ENCODE measurements at places on chromosomes 16 and 17.

GRCh38 chr16:87535457-87535854 lies 42.6 kb upstream of the ZCCHC14 start:
- no peak for DNase-seq

- peak; percentile 46 for DNase-seq
These were observed 12.3 kb upstream of the SPAG9 start for GRCh38 chr17:51132964-51133319.

- DNase-seq, result no peak
These were observed 5.4 kb downstream of the FSCN2 start for GRCh38 chr17:81533339-81534141.

DNA sequence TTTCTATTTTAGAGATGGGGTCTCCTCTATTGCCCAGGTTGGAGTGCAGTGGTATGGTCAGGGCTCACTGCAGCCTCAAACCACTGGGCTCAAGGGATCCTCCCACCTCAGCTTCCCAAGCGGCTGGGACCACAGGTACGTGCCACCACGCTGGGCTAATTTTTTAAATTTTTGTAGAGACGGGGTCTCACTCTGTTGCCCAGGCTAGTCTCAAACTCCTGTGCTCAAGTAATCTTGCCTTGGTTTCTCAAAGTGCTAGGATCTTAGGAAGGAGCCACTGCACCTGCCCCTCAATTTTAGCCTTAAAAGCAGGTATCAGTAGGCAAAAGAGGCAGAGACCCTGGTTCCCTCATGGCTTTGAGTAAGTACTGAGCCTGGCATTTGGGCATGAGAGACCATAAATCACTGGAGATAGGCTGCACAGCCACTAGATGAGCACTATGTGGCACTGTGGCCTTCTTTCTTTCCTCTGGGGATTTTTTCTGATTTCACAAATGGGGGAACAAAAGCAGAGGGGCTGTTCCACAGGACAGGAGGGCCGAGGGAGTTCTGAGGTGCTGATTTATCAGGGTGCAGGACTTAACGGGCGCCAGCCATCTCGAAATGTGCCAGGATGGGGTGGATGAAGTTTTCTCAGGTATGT lies 82.2 kb downstream of the PLXDC1 start:
- peak; percentile 78 for DNase-seq

DNA sequence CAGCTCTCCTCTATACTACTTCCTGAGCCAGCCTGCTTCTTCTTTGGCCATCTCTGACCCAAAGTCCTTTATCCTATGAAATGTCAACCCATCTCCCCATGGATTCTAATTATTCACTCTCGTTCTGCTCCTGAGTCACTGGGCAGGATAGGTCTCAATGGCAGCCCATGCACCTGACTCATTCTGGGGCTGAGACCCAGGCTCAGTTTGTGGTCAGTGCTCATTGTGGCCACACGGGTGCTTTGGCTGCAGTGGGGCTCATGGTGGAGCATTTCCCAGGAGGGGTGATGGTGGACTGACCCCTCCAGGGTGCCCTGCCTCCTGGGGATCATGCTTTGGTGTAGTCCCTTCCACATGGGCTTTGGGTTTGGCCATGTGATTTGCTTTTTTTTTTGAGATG lies 154.8 kb upstream of the WSCD1 start:
- no peak for DNase-seq

- no peak for DNase-seq
These were observed 29.8 kb downstream of the CTU2 start for GRCh38 chr16:88736088-88736487.

DNA sequence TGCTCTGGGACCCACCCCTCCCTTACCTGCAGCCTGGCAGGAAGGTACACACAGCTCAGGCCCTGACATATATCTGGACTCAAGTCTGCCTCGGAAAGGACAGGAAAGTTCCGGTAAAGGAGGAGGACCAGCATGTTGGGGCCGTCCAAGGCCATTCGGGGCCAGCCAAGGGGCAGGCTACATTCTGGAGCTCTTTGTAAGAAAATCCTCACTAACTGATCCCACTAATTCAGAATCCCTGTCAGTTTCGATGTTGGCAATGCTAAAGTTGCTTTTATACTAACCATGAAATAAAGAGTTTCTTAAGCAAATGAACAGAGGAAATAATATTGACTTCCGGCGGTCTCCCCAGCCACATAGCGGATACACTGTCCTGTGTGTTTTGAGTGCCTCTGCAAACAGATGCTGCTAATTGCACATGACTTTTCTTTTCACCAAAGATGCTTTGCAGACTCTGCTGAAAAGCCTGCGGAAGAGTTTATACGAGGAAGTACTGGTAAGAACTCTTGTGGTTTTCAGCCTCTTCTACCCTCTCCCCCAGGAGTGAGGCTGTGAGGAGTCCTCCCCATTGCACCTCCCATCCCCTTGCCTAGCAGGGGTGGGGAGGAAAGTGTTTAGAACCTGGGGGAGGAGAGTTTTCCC lies 54.8 kb downstream of the PLXDC1 start:
- no peak for DNase-seq

- no peak for DNase-seq
These were observed 1.1 kb upstream of the XYLT2 start for GRCh38 chr17:50344731-50345365.

DNA sequence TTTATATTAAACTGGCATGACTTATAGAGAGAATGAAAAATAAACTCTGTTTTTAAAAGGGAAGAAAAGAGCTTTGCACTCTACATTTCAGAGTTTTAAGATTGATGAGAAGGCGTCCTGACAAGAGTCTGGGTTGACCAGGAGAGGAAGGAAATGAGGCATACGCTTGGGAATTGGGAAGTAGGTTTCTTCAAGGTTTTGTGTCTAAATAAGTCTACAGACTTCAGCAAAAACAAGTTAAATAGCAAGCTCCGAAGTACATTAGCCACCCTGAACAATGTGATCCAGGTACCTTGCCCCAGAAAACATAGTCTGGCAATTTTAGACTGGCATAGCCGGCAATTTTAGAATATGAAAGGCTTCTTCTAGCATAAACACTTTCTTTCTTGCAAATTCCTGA lies 28.5 kb upstream of the CCDC182 start:
- no peak for DNase-seq

- DNase-seq, result peak; percentile 58
These were observed at the start of gene XAF1 for GRCh38 chr17:6755731-6756184. TSS of gene XAF1 (plus strand) at chr17:6756046. CDS start at chr17:6756079, 33 bp downstream.

DNA sequence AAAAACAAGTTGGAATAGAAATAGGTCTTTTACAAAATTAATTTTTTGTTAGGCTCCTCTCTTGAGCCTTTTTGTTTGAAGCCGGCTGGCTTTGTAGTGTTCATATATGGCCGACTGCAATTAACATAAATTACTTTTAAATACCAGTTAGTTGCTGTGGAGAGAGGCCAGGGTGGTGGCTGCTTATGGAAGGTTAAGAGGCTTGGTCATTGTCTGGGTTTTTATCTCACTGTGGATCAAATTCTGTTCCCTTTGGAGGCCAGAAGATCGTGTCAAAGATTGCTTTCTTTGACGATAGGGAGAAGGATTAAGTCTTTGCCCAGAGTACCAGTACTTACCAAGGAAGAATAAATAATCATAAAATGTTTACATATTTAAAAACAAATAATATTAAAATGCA lies 39.9 kb downstream of the MSI2 start:
- no peak for DNase-seq

GRCh38 chr16:11181899-11182279 lies 74.1 kb downstream of the SOCS1 start:
- DNase-seq, result no peak

DNA sequence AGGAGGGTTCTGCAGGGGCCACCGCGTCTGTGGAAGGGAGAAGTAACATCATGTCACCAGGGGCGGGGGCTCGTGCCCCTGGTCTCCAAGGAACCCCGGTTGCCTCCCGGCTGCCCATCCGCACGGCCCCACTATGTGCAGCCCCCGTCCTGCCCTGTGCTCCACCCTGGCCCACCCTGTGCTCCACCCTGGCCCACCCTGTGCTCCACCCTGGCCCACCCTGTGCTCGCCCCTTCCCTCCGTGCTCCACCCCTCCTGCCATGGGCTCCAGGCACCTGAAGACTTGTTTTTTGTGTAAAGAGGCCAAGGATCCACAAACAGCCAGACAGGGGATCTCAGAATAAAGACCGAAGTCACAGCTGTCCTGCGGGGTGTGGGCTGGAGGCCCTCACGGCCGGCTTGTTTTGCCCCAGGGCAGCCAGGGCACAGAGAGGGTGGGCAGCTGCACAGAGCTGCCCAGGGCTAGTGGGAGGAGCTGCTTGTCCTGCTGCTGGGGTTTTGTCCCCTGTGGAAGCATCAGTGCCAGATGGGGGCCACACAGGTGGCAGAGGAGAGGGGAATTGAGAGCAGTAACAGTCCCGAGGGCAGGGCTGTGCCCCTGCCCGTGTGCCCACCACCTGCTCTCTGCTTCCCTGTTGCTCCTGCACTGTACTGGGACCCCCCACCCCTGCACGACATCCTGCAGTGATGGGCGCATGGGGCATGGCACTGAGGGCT lies 147.0 kb upstream of the CIBAR2 start:
- no peak for DNase-seq

DNA sequence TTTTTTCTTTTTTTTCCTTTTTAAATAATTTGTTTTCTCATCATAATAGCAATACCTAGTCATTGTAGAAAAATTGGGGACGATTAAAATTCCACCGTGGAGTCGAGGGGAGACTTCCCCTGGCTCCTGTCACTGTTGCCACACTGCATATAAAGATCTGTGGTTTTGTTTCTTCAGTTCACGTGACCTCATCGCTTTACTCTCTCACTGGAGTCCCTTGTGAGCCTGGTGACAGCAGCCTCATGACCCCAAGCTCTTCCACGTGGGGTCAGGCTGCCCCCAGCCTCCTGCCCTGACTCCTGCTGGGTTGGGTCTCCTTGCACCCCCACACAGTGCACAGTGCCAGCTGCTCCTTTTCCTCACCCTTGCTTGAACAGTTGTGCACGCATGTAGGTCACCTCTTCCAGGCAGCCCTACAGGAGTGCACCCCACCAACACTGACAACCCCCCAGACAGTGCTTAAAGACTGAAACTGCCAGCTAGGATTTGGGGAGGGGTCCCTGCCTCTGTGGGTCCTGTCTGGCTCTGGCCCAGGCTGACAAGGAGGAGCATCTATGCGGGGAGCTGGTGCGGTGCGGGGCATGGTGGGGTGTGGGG lies 7.3 kb upstream of the METRNL start:
- no peak for DNase-seq

GRCh38 chr16:11225677-11226549 lies 30.1 kb downstream of the SOCS1 start:
- peak; percentile 23 for DNase-seq

DNA sequence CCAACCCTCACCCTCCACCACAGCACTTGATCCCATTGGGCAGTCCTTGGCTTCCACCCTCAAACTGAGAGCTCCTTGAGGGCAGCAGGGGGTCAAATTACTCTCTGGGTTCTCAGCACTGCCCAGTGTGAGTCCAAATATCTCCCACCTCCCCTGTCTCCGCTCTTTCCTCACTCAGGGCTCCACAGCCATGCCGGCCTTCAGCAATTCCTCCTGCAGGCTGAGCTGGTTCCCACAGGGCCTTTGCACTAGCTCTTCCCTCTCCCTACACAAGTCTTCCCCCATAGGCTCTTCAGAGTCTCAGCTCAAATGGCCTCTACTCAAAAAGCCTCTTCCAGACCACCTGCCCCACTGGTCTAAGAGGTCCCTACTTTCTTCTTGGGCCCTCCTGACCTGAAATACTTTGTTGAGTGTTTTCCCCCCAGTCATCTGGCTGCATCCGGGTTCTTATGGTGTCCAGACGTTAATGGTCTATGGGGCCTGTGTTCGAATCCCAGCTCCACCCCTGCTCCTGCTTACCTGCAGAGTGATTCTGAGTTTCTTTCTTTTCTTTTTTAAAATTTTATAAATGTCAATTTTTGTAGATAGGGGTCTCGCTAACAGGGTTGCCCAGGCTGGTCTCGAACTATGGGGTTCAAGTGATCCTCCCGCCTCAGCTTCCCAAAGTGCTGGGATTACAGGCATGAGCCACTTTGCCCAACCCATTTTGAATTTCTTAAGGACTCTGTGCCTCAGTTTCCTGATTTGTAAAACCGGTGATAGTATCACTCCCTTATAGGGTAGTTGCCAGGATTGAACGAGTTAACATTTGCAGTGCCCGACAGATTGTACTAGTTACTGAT lies 973 bp upstream of the IL4R start:
- no peak for DNase-seq

GRCh38 chr17:42679492-42680330 lies 1.9 kb downstream of the CCR10 start:
- DNase-seq, result peak; percentile 81

DNA sequence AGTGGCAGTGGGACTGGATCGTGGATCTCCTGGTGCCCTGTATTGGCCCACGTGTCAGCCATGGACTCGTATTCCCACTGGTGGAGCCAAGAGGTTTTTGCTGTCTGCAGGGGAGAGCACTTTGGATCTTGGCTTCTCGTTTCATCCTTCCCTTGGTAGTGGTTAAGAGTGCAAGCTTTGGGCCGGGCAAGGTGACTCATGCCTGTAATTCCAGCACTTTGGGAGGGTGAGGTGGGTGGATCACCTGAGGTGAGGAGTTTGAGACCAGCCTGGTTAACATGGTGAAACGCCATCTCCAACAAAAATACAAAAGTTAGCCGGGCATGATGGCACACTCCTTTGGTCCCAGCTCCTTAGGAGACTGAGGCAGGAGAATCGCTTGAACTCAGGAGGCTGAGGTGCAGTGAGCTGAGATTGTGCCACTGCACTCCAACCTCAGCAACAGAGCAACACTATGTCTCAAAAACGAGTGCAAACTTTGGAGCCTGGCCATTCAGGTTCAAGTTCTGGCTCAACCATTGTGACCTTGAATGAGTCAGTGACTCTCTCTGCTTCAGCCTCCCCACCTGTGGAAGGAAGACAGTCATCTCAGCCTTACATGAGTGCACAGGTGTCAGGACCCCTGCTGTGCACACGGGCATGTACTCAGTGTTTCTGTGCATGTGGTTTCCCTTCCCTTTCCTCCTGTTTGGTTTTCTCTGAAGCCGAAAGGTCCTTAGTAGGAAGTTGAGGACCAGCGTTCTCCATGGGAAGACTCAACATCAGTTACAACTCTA lies 57.4 kb downstream of the PLCG2 start:
- DNase-seq, result peak; percentile 67

DNA sequence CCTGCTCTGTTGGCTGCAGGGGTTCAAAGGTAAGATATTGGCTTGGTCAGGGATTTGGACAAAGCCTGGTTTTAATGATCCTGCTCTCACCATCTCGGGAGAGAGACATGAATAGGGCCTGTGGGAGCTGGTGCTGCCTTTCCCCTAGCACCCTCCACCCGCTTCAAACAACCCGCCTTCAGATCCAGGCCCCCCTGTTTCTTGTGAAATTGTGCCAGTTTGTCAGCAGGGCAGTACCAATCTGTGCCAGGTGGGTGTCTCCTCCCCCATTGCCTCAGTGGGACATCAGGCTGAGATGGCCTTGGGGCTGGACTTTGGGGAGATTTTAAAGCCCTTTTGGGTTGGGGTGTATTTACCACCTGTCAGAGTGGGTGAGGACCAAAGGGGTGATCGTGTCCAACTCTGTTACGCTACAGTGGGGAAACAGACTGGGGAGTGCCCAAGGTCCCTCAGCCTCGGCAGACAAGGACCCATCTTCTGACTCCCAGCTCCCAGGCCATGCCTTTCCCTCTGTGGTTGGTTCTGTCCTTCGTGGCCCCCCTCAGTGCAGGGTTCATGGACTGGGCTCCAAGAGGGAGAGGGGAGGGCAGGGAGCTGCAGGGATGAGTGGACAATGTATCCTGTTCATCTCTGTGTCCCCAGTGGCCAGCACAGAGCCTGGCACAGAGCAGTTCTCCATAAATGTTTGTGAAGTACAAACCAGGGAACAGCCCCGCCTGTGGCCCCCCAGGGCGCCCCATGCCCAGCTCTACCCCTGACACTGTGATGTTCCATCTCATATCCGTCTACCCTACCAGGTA lies 3.3 kb downstream of the ARHGAP23 start:
- no peak for DNase-seq

GRCh38 chr16:84643674-84644073 lies 4.6 kb upstream of the KLHL36 start:
- DNase-seq, result no peak

GRCh38 chr17:69335058-69335457 lies 8.1 kb upstream of the ABCA5 start:
- no peak for DNase-seq

All from GM10248 (cell line).